ENCODE measurements at places on chromosomes 2 and 18.

DNA sequence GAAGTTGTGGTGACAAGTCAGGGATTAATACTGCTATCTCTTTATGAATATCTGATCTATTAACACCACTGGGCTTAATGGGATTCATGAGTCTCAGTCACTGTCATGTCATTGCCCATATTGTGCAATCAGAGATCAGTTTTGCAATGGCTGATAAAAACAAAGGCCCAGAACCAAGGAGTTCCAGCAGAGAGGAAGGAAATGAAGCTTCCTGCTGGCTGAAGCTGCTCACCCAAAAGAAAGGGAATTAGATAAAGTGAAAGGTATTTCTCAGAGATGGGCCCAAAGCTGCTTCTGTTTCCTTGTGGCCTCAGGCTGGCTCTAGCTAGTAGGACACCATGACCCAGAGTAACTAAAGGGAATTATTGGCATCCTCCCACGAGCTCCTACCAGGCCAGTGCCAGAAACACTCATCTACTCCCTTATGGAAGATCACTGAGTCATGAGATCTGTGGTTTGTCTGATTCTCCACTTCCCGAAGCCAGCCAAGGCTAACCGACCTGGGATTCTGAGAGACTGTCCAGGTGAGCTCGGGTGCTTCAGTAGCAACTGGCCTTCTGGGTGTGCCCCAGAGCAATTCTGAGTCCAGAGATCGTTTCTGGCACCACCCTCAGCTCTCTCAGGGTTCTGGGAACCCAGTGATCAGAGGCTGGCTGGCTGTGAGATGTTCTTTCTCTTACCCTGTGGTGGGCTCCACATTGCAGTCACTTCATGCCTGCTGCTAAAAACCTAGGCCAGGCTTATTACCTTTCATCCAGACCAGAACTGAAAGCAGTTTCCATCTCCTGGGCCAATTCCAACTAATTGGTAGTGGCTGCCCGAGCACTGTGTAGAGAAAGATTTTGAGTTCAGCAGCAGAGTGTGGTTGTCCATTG, 129.5 kb upstream of the PELI1 start:
- peak; percentile 84 for DNase-seq

GRCh38 chr2:20198001-20198400, 26.9 kb downstream of the SDC1 start:
- DNase-seq = no peak

DNA sequence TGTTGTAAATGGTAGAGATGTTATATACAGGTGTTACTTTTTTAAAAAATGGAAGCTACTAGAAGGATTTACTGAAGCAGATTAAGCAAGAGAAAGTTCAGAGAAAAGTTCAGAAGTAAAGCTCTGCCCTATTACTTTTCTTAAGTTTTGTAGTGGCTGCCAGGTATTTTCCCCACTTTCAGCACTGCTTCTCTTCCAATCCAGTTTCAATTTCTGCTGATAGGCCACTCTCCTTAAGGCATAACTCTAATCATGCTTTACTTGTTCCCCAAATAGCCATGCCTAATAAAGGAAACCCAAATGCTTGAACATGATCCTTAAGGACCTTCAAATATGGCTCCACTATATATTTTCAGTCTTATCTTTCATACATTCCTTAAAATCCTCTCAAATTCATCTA, 880.8 kb upstream of the CDH2 start:
- DNase-seq = no peak

DNA sequence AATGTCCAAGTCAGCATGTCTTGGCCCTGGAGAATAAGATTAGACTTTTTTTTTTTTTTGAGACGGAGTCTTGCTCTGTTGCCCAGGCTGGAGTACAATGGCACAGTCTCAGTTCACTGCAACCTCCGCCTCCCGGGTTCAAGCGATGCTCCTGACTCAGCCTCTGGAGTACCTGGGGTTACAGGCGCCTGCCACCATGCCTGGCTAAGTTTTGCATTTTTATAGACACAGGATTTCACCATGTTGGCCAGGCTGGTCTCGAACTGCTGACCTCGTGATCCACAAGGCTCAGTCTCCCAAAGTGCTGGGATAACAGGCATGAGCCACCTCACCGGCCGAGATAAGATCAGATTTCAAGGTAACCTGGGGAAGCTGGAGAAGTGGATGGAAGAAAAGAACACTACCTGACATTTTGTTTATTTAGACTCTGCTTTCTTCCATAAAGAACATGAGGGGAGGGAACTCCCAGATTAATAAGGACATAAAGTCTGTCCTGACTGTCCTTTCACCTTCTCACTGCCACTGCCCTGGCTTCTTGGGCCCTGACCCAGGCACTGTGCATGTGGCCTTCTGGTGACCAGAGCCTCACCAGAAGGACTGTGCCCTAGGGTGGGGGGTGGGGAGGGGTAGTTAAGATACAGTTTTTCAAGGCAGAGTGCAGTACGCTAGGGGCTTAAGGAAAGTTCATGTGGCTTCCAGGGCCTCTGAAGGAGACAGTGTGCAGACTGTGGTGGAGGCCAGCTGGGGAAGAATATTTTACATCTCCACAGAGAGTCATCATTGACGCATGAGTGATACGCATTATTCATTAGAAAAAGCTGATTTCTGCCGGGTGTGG, 4.8 kb upstream of the IMPA2 start:
- no peak for DNase-seq

DNA sequence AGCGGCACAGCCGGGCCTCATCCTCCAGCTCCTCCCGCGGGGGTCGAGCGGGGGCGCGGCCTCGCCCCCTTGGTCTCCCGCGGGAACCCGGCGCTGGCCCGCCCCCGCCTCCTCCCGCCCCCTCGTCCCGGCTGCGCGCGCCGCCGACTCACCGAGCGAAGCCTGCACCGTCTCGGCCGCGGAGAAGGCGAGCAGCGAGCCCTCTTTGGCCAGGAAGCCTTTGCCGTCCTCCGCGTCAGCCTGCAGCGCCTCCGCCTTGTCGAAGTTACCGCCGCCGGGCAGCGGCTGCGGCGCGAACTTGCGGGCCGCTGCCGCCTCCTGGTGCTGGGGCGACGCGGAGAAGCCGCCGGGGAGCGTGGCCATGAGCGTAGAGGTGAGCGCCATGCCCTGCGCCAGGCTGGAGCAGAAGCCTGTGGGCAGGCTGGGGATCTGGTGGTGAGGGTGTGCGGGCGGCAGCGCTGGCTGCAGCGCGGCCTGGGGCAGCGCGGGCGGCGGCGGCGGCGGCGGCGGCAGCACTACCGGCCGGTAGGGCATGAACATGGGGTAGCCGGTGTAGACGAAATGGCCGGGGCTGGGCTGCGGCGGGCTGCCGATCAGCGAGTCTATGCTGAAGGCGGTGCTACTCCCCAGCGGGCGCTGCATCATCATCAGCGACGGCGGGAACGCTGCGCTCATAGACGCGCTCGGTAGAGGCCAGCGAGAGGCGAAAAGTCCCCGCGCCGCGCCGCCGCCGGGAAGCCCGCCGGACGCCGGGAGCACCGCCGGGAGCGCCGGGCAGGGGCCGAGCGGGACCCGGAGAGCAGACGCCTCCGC, 683 bp downstream of the GBX2 start:
- DNase-seq = no peak

DNA sequence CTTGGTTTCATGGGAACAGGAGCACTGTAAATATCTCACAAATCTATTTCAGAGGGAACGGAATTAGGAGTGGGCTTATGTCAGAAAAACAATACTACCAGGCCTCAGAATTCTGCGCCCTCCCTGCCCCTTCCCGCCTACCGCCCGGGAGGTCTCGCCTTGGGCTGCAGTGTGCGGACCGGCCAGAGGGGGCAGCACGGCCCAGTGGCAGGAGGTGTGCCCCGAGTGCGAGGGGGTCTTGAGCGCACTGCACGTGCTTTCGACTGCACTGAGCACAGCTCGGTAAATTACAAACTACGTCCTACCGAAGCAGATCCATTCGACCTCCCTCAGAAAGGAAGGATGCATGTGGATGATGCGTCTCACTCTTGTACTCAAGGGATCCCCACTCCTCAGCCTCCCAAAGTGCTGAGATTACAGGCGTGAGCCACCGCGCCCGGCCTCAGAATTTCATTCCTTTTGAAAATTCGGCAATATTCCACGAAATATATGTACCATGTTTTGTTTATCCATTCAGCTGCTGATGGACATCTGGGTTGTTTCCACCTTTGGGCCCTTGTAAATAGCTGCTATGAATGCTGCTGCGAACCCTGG, 297.0 kb downstream of the BCL2 start:
- DNase-seq = no peak

- DNase-seq = no peak
Observed at GRCh38 chr2:172488556-172488955, 61.2 kb downstream of the ITGA6 start.

DNA sequence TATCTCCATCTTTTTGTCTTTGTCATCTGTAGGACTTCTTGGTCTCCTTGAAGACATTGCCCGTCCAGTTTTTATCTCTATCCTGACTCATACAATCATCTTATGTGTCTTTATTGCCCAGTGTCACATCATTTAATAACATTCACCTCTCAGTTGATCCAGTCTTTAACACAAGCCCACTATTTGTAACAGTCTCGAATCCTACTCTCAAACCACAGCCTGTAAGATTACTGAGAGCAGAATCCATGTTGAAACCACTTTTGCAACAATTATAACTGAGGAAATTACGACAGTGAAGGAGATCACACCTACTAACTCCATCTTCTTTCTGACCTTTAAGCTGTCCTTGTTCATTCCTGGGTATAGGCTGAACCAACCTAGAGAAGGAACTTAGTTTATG, 1206.0 kb upstream of the ZEB2 start:
- DNase-seq = no peak

GRCh38 chr18:78448106-78448505, 531.5 kb upstream of the SALL3 start:
- DNase-seq = no peak

DNA sequence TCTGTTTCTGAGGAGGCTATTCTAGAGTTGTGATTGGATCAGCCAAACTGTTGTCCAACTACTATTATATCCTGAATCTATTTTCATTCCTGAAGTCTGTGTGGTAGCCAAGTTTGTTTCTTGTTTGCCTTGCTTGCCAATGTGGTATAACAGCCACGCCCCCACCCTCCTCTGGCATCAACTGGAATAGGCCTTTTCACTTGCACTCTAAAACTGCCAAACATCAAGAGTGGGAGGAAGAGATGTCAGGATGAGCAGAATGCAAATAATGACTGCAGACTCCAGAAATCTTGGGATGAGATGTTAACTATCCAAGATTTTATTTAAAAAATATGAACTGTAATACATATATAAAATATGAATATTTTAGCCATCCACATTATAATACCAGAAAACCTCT, 246.1 kb downstream of the NRXN1 start:
- no peak for DNase-seq

DNA sequence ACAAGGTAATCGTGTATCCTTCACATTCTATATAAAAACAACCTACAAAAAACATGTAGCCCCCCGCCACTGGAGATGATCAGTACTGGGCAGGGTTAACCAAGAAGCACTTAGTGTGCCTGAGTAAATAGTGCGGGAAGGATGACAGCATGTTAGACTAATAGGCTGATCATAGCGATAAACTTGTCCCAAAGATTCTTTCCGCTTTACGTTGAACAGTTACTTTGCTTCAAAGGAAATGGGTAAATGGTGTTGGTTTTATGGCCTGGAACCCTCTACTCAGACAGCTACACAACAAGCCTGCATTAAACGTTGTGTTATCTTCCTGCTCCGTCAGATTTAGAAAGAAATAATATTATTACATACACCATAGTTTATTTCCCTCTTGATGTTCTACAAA, 67.7 kb downstream of the CTAGE1 start:
- DNase-seq = no peak

DNA sequence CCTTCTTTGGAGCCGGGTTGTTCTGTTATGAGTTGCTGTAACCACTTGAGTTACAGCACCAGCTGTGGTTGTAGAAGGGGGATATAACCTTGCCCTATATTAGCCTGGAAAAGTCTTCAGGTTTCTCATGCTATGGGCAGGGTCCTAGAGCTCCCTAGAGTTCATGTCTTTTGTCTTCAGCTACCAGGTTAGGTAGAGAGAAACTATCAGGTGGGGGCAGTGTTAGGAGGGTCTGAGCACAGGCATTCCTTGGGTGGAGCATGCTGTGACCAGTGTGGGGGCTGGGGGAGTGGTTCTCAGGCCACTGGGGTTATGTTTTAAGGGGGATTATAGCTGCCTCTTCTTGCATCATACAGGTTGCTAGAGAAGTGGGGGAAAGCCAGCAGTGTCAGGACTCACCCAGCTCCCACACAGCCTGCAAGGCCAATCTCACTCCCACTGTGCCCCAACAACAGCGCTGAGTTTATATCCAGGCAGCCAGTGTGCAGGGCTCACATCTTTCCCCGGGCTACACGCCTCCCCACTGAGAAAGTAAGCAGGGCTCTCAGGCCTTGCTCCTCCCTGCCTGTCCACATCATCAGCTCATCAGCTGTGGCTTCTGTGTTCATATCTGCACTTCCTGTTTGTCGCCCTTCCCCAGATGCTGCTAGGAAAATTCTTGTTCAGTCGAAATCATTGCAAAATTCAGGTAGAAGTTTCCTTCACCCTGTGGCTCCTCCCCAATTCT, 133.8 kb upstream of the NRXN1 start:
- DNase-seq = peak; percentile 27

DNA sequence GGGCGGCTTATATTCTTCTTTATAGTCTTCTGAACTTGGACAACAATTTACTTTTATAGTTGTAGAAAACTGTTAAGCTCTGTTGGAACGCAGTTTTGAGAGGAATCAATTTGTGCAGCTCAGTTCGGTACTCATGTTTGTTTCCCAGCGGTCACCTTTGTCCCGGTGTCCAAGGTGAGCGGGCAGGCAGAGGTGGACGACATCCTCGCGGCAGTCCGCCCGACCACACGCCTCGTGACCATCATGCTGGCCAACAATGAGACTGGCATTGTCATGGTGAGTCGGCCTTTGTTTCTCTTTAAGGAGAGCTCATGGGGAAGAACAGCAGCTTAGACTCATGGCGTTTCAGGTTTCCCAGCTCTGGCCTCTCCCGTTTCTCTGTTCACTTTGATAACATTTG, 18.6 kb upstream of the ESPNL start:
- DNase-seq = no peak

DNA sequence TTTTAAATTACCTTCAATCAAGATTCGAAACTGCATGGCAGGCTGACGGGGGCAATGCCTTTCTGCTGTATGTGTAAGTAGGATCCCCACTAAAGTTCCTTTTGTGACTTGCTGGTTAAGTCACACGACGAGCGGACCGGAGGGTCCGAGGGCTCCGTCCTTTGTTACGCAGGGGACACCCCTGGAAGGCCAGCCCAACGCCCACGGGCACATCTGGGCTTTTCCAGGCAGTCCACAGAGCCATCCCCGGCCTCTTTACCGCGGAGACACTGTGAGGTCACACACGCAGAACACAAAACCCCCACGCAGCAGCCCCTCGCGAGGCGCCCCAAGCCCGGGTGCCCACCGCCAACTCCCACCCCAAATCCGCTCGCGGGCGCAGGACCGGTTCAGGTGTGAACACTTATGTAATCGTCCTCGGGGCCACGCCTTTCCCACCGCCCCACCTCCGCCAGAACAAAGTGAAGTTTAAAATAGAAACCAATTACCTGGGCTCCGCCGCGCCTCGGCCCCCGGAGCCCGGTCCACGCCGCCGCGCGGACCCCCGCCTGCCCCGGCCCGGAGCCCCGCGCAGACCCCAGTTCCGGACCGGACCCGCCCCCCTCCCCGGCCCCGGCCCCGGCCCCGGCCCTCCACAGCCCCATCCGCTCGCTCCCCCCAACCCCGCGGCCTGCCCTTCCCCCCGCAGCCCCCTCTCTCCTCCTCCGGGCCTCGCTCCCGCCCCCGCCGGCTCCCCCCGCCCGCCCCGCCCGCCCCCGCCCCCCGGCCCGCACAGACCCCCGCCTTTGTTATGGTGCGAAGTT, 4.2 kb downstream of the ZNF516 start:
- no peak for DNase-seq
